ENCODE measurements at places on chromosomes 3 and 15.

GRCh38 chr15:39140060-39140604, 440.7 kb upstream of the THBS1 start:
- no peak for DNase-seq

DNA sequence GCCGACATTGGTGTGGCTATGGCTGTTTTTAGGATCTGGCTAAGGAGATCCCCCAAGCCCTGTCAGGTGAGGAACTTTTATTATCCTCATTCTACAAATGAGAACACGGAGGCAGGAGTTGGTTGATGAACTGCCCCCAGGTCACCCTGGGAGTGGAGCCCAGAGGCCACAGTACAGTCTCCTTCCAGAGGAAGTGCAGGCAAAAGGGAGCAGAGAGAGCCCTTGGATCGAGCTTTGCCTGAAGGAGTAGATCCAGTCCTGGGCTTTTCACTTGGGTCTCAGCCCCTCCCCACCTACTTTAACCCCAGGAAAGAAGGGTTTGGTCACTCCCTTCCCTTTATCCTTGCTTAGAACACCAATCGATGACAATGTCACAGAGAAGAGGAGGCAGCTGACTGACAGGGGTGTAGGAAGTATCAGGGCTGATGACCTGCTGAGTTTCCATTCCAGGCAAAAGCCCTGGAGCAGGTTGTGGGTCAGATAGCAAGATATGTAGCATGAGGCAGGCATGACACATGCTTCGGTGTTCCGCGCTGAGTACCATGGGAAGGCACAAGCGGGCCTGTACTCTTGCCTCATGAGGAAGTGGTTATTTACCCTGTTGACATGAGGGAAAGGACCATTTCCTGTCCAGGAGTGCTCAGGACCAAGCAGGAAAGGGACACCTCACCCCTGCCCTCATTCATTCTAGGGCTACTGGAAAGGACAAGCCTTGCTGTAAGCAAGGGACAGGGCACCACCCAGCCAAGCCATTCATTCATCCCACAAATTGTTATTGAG, 5.8 kb upstream of the PLA2G4D start:
- no peak for DNase-seq

DNA sequence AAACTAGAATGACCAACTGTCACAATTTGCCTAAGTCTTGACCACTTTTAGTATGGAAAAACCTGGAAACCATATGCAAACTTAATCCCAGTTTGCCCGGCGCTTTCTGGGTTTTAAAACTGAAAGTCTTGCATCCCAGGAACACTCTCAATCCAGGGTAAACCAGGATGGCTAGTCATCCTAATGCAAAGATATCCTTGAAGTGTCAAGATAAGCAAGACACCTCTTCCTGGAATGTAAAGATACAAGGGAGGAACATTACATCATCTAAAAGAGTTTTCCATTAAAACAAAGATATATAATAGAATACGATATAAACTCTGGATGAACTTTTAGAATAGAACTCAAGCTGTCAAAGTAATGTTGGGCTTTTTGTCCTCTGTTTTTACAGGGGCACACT, 188.5 kb downstream of the MAGI1 start:
- DNase-seq = no peak

DNA sequence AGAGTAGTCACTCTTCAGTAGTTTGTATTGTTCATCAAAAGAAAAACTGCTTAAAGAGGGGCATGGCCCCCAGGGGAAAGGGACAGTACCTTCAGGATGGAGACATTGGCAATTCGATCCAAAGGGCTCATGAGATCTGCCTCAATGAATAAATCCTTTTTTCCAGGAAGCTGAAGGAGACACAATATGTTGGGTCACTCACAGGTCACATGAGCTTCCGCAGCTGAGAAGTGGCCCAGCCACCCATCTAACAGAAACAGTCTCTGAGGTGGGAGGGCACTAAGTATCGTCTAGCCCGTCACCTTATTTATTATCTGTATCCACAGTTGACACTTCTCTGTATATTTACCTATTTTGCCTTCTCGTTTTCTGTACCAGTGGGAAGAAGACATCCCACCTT, 4.7 kb downstream of the VPS33B start:
- no peak for DNase-seq

GRCh38 chr15:49096090-49096750, 50.0 kb upstream of the SECISBP2L start:
- DNase-seq = no peak

GRCh38 chr15:44596511-44597010, 59.6 kb downstream of the EIF3J start:
- no peak for DNase-seq

- DNase-seq = no peak
These were observed 2.5 kb upstream of the SLC38A3 start for GRCh38 chr3:50202353-50203112.

Data from CD4-positive, alpha-beta T cell treated with Interleukin-21 for 1 hour (primary cell).